Hindlimb muscle (tissue), 1 donor: ENCODE measurements at places on chromosomes 13 and 19.

DNA sequence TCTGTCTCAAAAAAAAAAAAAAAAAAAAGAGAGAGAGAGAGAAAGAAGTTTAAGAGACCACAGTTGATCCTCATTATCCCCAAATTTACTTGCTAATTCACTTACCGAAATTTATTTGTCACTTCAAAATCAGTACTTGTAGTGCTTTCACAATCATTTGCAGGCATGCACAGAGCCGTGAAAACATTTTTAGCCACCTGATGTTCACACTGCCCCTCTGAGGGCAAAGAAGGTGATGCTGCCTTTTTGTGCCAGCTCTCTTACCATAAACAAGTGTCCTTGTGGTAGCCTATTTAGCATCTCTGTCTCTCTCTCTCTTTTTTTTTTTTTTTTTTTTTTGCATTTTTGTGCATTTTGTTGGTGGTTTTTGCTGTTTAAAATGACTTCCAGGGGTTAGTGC lies 24.1 kb upstream of the CASP14 start:
- DNase-seq: no peak

DNA sequence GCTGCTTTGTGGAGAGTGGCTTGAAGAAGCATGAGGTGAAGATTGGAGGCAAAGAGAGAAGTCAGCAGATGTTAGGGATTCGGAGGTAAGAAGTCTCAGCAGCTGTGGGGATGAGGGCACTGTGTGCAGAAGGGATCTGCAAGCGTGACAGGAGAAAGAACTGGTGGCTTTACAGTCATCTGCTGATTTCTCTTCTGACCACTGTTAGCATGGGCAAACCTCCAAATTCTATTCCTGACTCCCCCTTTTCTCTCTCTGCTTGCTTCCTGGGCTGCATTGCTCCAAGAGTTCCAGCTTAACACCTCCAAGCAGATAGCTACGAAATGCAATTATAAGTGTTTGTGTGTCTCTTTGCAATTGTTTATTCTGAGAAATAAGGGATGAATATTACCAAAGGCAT lies 159.6 kb downstream of the GGACT start:
- DNase-seq: no peak

GRCh38 chr13:91520952-91521351 lies 122.5 kb downstream of the GPC5 start:
- no peak for DNase-seq

DNA sequence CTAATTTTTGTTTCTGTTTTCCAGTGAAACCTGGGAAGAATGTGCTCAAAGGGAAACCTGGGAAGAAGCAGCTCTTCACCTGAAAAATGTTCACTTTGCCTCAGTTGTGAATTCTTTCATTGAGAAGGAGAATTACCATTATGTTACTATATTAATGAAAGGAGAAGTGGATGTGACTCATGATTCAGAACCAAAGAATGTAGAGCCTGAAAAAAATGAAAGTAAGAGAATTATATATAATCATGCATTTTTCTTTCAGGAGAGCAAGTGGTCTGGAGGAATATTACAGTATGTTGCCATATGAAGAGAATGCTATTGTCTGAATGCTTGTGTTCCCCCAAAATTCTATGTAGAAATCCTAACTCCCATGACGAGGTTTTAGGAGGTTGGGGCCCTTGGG lies 3.4 kb downstream of the NUDT15 start:
- no peak for DNase-seq

GRCh38 chr13:27203854-27204253 lies 32.2 kb upstream of the USP12 start:
- DNase-seq: no peak

DNA sequence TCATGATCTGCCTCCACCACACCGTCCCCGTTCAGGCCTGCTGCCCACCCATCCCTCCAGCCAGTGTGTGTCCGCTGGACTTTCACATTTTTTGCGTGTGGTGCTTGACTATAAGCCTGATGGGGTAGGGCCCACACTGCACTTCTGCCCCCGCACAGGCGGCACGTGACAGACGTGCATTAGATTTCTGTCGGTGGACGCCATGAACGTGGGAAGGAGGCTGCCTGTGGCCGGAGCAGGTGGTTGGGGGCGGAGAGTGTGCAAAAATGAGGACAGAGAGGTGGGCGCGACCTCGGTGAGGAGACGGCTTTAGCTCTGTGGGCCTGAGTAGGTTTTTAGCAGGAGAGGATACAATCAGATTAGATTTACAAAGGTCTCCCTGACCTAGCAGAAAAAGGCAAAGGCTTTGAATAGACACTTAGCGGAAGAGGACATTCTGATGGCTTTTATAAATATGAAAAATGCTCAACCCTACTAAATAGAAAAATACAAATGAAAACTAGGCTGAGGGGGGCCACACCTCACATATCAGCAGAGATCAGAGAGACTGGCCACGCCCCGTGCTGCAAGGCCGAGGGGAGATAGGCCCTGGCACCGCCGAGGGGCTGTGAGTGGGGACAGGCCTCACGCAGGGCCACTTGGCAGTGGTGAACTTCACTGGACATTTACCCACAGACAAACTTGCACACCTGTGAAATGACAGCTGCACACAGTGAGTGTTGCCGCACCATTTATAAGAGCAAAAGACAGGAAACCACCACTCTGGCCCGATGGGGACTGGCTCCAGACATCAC lies 25.4 kb downstream of the PAK4 start:
- no peak for DNase-seq
